AG10803 (cell line): ENCODE measurements at places on chromosomes 12 and 14.

GRCh38 chr14:64701660-64702059, 2.6 kb upstream of the PLEKHG3 start:
- no peak for DNase-seq

DNA sequence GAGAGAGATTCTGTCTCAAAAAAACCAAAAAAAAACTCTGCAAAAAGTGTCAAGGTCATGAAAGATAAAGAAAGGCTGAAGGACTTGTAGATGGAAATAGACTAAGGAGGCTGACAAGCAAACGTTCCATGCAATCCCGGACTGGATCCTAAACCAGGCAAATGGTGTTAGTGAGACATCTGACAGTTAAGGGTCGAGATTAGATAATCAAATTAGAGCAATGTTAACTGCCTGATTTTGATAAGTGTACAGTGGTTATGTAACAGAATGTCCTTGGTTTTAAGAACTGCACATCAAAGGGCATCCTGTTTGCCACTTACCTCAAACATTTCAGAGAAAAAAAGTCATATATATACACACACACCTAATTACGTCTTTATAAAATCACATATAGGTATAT, 3.5 kb upstream of the RAN start:
- DNase-seq, result no peak

DNA sequence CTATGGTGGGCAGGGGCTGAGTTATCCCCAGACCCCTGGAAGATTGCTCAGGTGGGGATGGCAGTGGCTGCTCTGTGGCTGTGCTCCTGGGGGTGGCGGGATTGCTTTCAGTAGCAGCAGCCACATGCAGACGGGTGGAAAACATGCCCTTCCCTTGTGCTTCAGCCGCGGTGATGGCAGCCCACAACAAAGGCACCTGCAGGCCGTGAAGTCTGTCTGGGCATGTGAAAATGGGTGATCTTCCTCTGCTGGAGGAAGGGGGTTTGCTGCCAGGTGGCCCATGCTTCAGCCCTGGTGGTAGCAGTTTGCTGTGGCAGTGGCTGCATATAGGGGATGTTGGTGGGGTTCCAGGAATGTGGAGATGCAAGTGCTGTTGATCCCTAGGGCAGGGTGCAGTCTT, 326.2 kb upstream of the RGS6 start:
- DNase-seq, result no peak

DNA sequence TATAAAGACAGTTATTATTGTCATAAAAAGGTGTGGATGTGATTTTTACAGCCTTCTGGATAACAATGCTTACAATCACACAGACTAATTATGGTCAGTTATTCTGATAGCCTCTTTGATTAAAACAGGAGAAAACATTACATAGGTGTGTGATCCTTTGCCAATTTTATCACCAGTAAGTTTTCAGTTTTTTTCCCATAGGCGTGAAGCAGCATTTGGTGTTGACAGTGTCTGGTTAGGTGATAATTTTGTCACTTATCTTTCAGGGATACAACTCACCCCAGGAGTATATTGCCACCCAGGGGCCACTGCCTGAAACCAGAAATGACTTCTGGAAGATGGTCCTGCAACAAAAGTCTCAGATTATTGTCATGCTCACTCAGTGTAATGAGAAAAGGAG, 208.8 kb downstream of the EPS8 start:
- no peak for DNase-seq

DNA sequence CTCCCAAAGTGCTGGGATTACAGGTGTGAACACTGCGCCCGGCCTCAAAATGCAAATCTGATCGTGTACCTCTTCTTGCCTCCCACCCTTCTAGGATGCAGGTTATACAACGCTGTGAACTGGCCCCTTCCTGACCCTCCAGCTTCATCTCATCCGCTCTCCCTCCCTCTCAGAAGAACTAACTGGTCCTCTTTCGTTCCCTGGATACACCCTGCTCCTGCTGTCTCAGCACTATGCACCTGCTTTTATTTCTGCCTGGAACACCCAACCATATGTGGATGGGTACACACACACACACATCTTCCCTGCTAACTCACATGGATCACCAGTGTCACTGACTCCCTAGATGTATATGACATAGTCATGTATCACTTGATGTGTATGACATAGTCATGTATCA, 56.1 kb upstream of the VASH1 start:
- DNase-seq, result no peak

GRCh38 chr14:59919570-59920377, at the start of gene LRRC9:
Gene LRRC9, plus strand, starts transcription at chr14:59920144.
- DNase-seq, result no peak

DNA sequence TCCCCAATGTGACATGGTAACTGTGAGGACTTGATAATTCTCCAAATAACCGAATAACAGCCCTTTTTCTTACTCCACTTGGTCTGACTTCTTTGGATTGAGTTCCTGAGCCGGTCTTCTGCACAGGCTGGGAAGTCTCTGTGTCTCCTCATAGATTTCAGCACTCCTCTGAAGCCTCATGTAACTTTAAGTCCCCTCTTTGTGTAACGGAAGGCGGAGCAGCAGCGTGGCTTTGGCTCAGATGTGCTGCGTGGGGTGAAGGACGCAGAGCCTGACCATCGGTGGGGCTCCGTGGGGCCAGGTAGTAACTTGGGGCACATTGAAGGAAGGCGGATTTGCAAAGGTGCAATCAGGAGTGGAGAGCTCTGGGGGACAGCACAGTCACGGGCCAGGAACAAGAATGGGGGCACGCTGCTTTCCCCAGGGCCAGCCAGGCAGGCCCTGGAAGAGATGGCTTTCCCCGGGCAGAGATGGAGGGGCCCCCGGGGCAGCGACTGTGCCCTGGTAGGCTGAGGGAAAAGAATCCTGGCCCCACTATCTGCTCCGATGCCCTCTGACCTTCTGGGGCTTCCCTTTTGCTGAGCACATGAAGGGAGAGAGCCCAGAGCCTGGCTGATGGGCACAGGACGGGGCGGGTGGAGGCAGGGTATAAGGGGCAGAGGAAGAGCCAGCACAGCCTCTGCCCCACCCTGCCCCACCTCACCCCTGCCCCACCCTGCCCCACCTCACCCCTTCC, 56.9 kb downstream of the ADGRD1 start:
- DNase-seq, result no peak

- no peak for DNase-seq
Measured at GRCh38 chr14:75249251-75249957, 29.2 kb upstream of the FOS start.

GRCh38 chr12:23674064-23674463, 275.4 kb downstream of the SOX5 start:
- no peak for DNase-seq

GRCh38 chr14:36579001-36579555, 3.3 kb downstream of the NKX2-8 start:
- DNase-seq, result no peak

GRCh38 chr12:21666722-21667121, 9.1 kb upstream of the LDHB start:
- no peak for DNase-seq

DNA sequence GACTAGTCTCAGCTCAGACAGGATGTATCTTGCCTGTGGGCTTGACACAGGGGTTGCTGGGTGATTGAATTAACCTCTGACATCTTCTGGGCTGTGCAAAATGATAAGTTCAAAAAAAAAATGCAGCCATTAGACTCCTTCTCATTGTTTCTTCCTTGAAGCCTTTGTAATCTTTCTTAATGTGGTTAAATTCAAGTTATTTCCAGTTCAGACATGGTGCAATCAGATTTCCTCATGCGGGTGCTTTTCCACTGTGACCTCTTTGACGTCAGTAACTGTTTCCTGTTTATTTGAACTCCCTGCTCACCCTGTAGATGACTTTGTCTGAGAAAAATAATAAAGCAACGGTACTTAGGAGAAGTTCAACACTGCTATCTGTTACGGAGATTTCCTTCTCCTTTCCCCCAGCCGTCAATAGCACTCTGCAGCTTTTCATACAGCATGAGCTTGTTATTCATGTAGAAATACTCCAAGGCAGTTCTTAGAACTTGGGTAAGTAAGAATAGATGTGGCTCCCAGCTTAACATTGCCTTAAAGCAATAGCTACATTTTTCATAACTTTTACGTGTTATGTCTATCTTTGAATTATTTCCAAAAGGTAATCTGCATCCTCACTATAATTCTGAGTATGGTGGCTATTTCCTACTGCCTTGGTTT, 155.5 kb downstream of the PRKCH start:
- DNase-seq, result peak; percentile 93

- DNase-seq, result no peak
Measured at GRCh38 chr12:98213556-98213955, 301.8 kb upstream of the TMPO start.

GRCh38 chr12:108491256-108491655, 23.8 kb upstream of the FICD start:
- no peak for DNase-seq

DNA sequence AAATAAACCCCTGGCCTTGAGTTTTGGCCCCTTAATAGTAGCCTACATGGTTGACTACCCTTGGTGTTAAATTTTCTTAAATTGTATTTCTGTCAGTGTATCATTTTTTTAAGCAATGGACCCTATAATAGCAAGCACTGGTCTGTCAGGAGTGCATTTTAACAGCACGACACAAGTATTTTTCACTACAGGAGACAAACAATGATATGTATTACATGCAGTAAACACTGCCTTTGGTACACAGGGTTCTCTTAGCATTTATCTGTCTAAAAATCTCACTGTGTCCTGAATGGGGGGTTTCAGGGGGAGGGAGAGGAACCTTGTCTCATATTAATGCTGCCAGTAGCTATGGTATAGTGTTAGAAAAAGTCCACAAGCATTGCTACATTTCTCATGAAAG, 18.4 kb downstream of the LMO3 start:
- no peak for DNase-seq

- peak; percentile 40 for DNase-seq
Measured at GRCh38 chr12:1830981-1831963, 10.9 kb downstream of the LRTM2 start.

GRCh38 chr14:92846162-92846897, 52.2 kb downstream of the GOLGA5 start:
- DNase-seq, result peak; percentile 62

DNA sequence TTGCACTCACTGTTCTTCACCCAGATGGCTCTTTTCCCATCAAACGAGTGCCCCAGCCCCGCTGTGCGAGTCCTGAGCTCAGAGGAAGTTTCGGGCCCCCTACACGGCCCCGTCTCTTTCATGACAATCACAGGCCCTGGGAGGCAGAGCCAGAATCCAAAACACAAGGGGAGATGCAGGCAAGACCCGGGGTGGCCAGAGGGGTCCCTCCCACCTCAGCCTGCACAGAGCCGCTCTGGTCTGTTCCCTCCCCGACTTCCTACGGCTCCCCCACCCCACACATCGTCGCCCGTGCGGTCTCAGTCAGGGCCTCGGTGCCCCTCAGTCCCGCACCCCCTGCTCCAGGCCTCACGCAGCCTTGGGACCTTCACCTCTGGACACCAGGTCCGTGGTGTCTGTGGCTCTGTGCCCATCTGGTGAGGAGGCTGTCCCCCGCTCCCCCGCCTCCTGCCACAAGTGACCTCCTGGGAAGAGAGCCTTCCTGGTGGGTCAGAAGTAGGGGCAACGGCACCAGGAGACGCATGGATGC, 8.9 kb downstream of the GPR132 start:
- DNase-seq, result no peak

DNA sequence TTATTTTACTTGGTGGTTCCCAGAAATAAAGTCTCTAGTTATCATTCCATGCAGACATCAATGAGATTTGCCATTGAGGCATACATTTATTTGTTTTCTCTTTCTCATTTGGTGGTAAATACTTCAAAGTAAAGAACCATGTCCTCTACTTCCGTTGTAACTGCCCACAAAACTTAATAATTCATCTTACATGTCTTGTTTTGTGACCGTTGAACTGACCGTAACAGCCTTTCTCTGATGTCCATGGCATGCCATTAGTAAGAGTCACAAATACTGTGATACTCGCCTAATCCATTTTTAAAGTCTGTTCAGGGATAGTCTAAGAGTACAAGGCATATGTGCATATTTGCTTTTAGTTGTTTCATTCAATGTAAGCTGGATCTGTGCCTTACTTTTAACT, 145.3 kb downstream of the ETV6 start:
- no peak for DNase-seq

- DNase-seq, result peak; percentile 47
Measured at GRCh38 chr12:85803231-85803630, 33.0 kb downstream of the RASSF9 start.

GRCh38 chr12:1502379-1502720, 92.0 kb downstream of the FBXL14 start:
- peak; percentile 33 for DNase-seq

DNA sequence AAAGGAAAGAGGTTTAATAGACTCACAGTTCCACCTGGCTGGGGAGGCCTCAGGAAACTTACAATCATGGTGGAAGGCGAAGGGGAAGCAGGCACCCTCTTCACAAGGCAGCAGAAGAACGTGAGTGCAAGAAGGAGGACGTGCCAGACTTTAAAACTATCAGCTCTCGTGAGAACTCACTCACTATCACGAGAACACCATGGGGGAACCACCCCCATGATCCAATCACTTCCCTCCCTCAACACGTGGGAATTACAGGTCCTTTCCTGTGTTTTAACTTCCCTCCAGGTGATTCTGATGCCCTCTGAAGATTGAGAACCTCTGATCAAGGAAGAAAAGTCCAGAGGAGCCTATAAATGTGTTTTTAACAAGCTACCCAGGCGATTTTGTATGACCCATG, 358.7 kb downstream of the MED13L start:
- DNase-seq, result no peak

DNA sequence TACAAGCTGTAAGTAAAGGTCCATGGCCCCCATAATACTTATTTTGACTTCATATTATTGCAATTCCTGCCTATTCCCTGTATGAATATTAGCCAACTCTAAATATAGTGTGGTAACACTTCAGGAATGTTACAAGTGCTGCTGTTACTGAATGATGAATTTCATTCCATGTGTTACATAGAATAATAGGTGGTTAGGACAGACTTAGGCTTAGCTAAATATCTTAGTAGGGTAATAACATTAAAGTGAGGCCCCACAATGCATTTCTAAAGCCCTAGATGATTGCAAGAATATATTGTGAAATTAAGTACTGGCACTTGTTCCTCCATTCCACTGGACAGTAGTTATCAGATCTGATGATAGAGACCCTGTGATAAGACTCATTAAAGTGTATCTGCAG, 182.7 kb downstream of the PCNX1 start:
- DNase-seq, result peak; percentile 70

- DNase-seq, result no peak
Measured at GRCh38 chr14:38074754-38075153, 132.9 kb upstream of the SSTR1 start.

- DNase-seq, result peak; percentile 6
Measured at GRCh38 chr14:100271247-100271939, 32.4 kb downstream of the YY1 start.

DNA sequence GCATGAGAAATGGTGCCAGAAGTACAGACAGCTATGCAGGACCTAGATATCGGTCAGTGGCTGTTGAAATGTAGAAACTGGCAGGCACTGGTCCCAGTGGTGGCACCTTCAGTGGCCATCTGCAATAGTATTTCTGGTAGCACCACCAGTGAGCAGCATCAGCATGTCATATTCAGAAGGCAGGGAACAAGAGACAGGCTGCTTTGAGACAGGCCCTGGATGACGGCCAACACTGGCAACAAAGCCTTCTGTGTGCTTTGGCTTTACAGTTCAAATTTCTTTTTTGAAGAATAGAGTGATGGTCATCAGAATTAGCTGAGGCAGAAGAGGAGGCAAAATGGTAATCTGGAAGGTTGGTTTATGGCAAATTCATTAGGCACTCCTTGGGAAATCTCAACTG, 273.4 kb upstream of the SLC16A7 start:
- no peak for DNase-seq

- DNase-seq, result no peak
Measured at GRCh38 chr12:49553512-49554088, 14.3 kb downstream of the MCRS1 start.

GRCh38 chr12:124388679-124389137, 93.8 kb downstream of the RFLNA start:
- peak; percentile 91 for DNase-seq
